ENCODE measurements at places on chromosomes 6 and 20. TPM values are rescaled to one million over a fixed set of nuclear protein-coding genes. Genes with fewer than 3 reads are reported as not detected.

The MAK gene
- total RNA-seq, result not detected

The C6orf141 gene
- 7.4 TPM for total RNA-seq

The FABP7 gene
- total RNA-seq, result not detected

DNA sequence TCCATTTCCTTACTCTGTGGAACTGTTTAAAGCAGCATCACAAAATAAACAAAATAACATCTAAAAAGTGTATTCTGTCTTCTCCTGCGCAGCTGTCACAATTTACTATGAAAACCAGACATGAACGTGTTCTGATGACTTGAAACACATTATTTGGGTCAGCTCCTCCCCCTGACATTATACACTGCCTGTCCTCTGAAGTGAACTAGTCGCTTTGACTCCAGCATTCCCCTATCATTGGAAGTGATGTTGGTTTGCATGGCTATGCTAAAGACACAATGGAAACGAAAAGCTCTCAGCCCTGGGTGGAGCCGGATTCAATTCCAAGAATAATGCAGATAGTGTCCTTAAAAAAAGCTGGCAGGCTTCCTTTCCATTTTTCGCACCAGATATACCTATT, 125.9 kb downstream of the FYN start:
- DNase-seq, result no peak

- DNase-seq, result no peak
Observed at GRCh38 chr6:150491811-150492172, 107.9 kb upstream of the PLEKHG1 start.

GRCh38 chr20:44018259-44018941, 103.7 kb downstream of the TOX2 start:
- DNase-seq, result peak; percentile 45

DNA sequence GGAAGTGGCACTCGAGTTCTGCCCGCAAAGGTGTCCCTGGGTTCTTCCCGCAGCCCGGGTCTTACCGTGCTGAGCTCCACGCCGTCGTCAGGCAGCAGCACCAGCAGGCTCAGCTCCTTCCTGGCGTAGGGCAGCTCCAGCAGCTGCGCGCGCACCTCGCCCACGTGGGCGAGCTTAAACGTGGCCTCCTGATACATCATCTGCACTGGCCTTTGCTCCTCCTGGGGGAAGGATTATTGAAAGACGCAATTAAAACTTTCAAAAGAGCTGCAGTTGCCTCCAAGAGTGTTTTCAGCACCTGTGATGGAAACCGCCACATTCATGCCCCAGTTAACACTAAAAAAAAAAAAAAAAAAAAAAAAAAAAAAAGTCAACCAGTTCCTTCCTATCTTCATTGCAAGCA, 11.3 kb downstream of the SERPINB9 start:
- DNase-seq, result no peak

DNA sequence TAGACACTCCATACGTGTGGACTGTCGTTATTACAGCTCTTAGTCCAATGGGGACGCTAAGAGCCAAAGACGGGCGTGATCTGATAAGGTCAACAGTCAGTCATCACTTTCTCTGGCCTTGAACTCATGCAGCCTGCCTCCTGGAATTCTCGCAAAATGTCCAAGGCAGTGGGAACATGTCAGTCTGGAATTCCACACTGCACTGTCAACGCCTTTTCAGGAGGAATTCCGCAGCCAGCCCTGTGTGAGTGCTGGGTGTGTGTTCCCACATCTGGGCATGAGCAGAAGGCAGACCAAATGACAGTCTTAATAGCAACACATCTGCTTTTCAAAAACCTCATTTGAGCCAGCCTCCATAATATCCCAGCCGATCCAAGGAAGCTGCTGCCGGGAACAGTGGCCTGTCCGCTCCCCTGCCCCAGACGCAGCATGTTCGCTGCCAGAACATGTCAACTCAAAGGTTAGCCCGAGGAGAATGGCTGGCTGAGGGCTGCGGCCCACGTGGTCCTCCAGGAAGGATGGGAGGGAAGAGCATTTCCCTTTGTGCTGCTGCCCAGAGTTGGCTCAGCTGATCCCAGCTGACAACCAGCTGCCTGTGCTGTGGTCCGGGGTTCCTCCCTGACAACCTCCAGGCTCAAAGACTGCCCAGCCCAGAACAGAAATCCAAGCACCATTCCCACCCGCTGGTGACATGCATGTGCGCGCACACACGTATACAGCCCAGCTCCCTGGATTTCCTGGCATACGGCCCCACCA, 103.1 kb downstream of the SULF2 start:
- peak; percentile 12 for DNase-seq

GRCh38 chr6:40630051-40630450, 42.9 kb upstream of the LRFN2 start:
- peak; percentile 4 for DNase-seq

- DNase-seq, result no peak
Observed at GRCh38 chr20:47311211-47311610, 45.3 kb downstream of the ZMYND8 start.

- DNase-seq, result no peak
Observed at GRCh38 chr20:40600441-40601219, 88.4 kb downstream of the MAFB start.

All from thyroid gland (tissue), 4 donors.